ENCODE measurements at places on chromosomes 5 and 9.

- no peak for DNase-seq
Observed at GRCh38 chr5:142421621-142422397, 97.0 kb upstream of the SPRY4 start.

- DNase-seq, result no peak
Observed at GRCh38 chr5:24065779-24066178, 558.4 kb downstream of the PRDM9 start.

GRCh38 chr9:36193023-36193422 is 2.3 kb downstream of the CLTA start:
- DNase-seq, result no peak

DNA sequence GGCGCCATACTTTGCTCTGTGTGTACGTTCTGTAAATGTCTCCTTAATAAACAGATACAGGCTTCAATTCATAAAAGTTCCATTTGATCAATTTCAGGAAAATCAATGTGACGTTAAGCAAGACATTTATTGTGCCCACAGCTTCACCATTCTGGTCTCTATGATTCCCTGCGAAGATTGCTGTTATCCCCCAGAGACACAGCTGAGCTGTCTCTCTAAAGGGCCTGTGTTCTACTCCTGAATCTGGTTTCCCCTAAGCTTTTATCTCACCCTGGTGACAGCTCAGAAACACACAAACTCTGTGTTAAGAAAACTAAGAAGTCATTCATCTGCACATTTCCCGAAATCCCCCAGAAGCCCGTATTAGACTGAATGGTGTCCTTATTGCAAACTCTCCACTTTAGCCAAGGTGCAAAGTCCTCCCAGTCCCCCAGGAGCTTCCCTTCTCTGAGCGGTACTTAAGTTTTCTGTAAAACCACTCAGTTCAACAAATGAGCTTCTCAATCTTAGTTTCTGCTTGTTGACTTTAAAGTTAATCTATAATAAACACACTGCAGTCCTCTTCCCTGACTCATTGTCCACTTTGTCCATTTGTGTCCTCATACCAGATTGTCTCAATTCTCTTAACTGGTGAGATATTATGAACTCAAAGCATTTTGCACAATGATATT is 1.4 kb upstream of the C5orf15 start:
- DNase-seq, result no peak

GRCh38 chr5:148297731-148298130 is 14.5 kb upstream of the SPINK7 start:
- no peak for DNase-seq

GRCh38 chr5:172450861-172451695 is 3.2 kb downstream of the SH3PXD2B start:
- peak; percentile 50 for DNase-seq

DNA sequence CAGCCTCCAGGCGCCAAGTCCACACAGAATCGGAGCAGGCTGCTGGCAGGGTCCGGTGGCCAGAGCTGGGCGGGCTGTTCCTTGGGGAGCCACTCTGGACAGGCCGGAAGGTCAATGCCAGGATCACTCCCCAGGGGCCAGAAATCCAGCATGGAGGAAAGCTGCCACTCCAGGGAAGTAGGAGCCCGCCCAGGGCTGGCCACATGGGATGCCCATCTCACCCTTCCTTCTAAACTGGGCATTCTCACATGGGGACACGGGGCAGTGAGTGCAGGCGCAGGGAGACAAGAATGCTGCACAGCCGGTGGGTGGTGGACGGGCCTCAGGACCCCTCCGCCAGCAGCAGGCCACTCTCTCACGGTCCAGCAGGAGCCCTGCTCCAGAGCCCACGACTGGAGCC is 58.2 kb downstream of the ADAMTS2 start:
- no peak for DNase-seq

GRCh38 chr9:88358723-88359122 is 29.5 kb upstream of the SPIN1 start:
- no peak for DNase-seq

GRCh38 chr5:142486581-142486980 is 161.8 kb upstream of the SPRY4 start:
- DNase-seq, result no peak

DNA sequence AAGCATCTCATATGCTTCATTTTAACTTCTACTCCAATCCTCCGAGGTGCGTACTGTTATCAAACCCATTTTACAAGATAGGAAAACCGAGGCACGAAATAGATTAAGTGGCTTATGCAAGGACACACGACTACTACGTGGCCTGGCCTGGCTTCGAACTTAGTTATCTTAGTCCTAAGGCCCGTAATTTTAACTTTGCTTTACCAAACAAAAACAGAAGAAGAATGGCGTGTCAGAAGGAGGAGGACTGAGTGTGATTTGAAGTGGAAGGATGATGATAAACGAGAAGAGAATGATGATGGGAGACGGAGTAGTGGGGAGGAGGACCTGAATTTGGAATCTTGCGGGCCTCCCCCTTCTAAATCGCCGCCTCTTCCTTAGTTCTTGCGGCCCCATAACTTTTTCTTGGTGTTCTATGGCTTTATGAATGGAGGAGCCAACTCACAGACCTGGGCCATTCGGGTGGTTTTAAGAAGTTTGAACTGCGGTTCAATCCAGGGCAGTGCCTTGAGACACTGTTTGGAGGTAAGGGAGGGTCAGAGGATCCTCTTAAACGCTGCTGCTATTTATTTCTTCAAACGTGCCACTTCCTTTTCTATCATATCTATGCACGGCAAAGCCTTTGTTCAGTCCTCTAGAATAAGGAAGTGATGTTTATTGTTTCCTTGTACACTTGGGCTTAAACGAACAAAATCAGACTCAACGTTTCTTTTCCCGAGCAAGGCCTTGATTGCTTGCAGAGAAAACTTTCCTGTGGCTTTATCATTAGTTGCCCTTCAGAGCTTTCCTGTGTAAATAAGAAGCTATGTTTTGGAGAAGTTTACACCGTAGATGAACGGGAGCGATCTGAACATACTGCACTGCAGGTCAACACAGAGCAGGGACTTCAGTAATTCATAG is 795 bp downstream of the CNOT8 start:
- no peak for DNase-seq

GRCh38 chr5:123285122-123286023 is 137.8 kb downstream of the CEP120 start:
- no peak for DNase-seq

DNA sequence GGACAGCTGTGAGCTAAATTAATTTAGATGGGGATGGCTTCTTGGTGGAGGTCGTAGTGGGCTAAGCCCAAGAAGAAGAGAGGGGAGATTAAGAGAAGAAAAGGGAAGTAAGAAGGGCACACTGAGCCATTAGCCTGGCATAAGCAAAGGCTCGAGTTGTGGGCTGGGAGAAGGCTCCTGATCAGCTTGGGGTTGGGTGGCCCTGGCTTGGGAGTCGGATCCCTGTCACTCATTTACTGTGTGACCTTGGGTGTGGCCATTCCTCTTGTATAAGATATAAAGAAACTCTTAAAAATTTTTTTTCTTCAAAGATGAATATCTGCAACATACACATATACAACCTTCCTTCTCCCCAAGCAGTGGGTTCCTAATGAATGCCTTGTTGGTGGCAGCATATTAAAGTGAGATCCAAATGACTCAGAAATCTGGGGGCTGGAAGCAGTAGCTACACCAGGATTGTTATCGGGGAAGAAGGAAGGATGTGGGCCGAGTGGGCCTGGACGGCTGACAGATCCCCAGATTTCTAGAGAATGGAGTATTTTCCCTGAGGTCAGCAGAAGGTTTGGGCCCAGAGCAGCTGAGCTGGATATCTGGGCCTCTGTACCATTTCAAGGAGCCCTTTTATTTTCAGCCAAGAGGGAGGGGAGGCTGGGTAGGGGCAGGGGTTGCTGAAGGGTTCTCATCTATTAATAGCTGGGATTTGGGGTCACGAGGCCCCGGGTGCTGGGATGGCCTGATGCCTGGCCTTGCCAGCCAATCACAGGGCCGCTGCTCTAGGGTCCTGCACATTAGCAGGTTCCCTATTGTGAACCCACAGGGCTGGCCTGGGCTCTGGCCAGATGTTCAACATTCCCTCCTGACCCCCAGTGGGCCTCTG is 52.1 kb downstream of the PPARGC1B start:
- no peak for DNase-seq

GRCh38 chr5:132773601-132774355 is 3.3 kb downstream of the SEPTIN8 start:
- peak; percentile 63 for DNase-seq

GRCh38 chr5:125630237-125630636 is 793.0 kb upstream of the GRAMD2B start:
- DNase-seq, result no peak

DNA sequence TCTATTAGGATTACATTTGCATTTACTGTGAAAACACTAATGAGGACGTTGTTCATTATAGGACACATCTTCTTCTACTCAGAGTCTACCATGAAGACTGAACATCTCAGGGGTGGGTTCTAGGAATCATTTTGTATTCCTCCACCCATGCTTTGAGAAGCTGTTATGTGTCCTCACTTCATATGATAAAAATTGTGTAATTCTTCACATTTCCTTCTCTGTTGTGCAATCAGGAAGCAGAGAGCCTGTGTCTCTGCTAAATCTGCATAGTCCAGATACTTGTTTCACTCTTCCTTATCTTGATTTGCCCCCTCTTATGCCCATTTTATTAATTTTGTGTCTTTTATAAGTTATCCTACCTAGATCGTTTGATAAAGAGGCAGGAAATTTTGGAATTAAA is 97.8 kb upstream of the IQGAP2 start:
- no peak for DNase-seq

- DNase-seq, result no peak
Observed at GRCh38 chr9:100465761-100466160, 7.2 kb upstream of the TMEFF1 start.

DNA sequence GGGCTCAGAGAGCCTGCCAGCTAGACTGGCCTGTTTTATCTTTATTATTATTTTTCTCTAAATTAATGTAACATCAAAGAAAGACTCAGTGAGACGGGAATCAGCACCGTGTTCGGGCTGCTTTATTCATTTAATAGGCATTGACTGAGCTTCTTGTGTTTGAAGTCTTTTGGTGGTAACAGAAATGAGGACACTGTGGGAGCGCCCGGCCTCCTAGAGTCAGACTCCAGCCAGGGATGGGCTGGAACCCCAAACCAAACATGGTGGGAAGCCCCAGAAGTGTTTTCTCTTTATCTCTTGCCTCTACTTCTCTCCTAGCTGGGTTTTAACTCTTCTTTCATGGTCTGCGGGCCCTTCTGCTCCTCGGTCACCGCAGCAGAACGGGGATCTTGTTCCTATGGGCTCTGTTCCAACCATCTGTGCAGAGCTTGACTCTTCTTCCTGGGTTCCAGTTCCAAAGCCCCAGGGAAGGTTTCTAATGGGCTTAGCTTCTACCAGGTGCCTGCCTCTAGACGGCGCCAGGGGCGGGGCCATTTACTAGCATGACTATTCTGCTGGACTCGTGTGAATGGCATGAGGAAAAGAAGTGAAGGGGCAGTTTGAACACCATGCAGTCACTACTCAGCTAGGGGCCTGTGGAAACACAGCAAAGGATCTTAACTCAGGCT is 123.8 kb downstream of the FGF18 start:
- no peak for DNase-seq

DNA sequence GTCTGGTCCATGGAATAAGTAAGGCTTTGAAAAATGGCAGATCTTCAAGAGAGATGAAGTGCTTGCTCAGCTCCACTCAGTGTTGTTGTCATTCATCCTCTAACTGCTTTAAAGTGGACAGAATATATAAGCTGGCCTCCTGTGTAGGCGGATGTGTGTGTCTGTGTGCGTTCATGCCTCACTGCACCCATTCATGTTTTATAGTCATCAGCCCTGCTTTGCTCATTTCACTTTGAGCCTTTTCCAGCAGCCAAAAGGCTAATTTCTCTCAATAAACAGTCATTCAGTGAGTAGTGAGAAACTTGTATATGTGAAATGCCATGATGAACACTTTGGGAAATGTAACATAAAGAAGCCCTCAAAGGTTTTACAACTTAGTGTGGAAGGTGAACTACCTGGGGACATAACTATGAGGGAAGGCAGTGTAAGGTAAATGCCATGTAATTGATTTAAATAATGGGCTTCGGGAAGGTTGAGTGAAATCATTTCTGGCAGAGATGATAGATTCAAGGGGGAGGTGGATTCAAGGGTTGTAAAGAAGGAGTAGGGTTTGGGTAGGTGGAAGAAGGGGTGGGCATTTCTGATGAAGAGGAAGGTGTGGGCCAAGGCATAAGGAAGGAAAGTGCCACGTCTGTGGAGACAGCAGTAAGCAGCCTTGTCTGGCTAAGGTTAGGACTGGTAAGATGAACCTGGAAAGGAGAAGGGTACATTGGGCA is 15.7 kb downstream of the TTC23L start:
- DNase-seq, result no peak

DNA sequence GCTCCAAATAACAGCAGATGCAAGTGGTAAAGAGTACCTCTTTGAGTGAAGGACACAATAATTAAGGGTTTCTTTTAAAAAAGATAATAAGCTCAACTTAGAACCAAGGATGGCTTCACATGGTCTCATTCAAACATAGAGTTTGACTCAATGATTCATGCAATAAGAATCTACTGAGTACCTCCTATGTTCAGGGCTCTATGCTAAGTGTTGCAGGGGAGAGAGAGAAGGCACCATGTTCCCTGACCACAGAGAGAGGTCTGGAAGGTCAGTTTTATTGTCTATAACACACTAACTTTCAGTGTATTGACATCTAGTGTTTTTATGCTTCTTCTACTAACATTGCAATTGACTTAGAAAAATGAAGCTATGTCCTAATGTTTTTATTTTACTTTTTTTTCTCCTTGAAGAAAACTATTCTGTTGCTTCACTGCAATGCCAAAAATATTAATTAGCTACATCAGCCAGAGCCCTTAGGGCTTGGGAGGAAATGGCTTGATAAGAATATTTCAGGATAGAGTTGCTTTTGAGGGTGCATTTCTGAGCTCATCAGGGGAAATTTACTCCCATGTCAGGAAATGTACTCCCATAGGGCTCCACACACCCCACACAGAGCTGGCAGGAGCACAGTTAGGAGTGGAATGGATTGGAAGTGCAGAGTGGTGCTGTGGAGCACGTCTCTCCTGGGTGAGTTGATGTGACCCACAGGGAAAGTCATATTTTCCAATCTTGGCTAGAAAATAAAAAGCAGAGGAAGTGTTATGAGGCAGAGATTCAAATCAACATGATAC is 106.6 kb downstream of the PDE8B start:
- DNase-seq, result no peak
